ENCODE measurements at places on chromosomes 5 and 9.

GRCh38 chr9:37449862-37450632 is 15.2 kb downstream of the ZBTB5 start:
- DNase-seq = no peak

- no peak for DNase-seq
These were observed 41.4 kb upstream of the IL7R start for GRCh38 chr5:35815089-35815936.

- no peak for DNase-seq
These were observed 20.0 kb downstream of the JMY start for GRCh38 chr5:79255786-79256557.

- no peak for DNase-seq
These were observed 1.4 kb upstream of the LHFPL2 start for GRCh38 chr5:78649861-78650496.

DNA sequence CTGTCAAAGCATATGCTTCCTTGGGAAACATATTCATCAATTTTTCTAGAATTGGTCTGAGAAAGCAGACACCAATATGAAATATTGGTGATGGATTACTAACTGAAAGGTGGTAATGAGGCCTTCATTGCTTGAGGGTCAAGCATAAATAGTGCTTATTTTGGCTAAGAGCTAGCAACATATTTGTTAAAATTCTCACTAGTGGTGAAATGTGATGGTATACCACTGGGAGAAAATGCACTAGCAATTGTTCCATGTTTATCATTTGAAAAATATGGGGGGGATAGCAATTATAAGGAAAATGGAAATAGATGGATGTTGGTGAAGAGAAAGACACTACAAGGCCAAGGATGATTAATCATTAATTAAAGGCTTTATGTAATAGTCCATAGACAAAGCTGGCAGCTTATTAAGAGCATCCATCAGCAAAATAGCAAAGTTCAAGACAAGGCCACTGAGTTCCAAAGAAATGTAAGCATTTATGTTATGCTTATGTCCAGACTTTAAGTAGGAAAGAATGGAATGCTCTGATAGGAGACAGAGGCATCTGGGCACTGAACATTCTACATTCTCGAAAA is 253.7 kb upstream of the PRDM9 start:
- no peak for DNase-seq

GRCh38 chr5:177496727-177497291 is 595 bp downstream of the PDLIM7 start:
- DNase-seq = no peak

DNA sequence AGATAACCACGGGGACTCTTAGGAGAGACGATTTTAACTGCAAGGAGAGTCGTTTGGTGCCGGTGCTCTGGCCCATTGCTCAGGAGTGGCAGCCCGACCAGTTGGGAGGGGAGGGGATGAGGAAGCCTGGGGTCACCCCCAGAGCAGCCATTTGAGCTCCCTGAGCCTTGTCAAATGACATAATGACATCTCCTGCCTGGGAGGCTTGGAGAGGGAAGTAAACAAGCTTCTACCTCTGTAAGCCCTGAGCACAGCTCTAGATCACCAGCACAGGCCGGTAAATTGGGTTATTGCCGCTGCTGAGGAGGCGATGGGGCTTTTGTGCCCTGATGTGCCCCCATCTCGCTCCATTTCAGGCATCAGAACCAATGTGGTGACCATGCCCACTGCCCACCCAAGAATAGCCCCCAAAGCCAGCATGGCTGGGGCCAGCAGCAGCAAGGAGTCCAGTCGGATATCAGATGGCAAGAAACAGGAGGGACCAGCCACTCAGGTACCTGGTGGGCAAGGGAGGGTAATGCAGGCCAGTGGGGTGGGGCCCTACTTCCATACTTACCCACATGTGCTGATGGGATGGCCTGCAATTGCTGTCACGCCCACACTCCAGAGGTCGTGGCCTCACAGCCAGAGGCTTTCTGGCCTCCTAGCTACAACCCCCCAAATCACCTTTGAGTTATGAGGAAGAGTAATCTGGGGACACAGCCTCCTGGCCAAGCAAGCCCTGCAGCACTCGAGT is 23.0 kb downstream of the CD74 start:
- DNase-seq = no peak

GRCh38 chr9:79664375-79664831 is 92.6 kb downstream of the TLE4 start:
- DNase-seq = no peak

GRCh38 chr5:107564931-107565372 is 105.8 kb downstream of the EFNA5 start:
- DNase-seq = no peak

DNA sequence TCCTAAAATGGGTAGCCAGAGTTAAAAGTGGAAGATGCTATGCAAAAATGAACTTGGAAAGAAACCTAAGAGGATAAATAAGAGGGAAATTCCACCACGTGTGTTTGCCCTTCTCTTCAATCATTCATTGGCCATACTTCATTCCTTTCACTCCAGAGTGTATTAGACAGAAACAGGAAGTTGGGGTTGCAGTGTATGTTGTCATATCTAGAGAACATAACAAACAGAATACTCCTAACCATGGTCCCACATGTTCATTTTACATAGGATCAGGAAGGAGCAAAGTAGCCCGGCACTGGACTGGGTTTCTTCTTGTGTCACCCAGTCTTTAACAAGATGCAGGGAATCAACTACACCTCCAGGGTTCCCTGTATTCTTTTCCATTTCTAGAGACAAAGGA is 7.6 kb upstream of the GPBP1 start:
- no peak for DNase-seq

- DNase-seq = no peak
These were observed 23.9 kb upstream of the LAMC3 start for GRCh38 chr9:130985029-130985428.

GRCh38 chr9:113921396-113921925 is 45.4 kb downstream of the ZNF618 start:
- DNase-seq = no peak

DNA sequence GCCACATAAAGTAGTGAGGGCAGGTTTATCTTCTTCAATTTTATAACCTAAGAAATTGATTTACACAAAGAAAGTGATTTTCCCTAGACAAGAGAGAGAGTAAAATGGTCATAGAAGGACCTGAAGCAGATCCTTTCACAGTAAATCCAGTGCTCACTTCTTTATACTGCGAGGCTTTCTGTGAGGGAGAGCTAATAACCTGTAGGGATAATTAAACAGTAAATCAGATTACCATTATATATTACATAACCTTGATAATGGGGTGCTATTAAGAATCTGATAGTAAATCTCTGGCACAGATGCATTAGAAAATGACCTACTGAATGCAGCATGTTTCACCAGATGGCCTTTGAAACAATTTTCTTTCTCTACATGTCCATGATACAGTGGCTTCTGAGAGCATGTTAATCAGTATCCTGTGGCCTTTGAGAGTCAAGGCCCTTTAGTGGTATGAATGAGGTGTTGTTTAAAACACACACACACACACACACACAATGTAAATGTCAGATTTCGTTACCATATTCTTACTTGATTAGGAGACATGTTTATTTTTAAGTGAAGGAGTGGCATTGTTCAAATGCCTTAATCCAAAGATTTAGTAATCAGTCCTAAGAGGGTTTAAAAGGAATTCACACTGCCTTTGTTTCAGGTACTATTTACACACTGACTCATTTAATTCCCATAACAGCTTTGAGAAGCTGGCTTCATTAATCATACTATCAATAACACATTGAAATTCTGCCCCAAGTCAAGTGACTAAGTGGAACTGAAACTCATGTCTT is 124.7 kb downstream of the ALDH1A1 start:
- DNase-seq = no peak

DNA sequence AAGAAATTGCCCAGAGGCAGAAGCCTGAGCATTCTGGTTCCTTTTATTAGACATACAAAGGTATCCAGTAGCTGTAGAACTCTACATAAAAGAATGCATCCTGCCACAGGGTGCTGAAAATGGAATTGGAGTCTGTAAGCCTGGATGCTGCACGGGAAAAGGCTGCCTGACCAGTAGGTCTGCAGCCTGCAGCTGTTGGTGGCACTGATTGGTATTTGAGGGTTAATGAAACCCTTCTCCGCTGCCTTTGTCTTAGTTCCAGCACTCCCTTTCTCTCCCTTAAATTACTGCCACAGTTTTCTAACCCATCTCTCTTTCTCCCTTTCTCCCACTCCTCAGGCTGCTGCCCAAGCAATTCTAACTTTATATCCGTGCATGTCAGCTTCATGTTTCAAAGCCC is 64.7 kb downstream of the BRINP1 start:
- DNase-seq = no peak

- no peak for DNase-seq
These were observed 129.4 kb downstream of the AOPEP start for GRCh38 chr9:94855903-94856302.

DNA sequence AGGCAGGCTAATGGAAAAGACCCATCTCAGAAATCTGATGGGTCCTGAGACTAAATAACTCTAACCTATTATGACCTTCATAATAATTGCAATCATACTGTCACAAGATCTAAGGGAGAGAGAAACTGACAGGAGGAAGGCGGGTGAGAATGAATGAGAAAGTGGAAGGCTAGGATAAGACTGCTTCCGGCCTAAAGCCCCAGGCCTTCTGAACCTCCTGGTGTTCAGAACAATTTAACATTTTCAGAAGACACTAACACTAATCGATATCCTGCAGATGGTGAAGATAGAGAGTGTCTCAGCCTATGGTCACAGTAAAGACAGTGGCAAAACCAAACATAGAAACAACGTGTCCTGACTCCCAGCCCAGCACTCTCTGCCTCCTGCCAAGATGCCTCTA is 1.2 kb downstream of the RPS14 start:
- no peak for DNase-seq

- DNase-seq = no peak
These were observed 18.5 kb downstream of the SLC12A7 start for GRCh38 chr5:1093361-1093760.

DNA sequence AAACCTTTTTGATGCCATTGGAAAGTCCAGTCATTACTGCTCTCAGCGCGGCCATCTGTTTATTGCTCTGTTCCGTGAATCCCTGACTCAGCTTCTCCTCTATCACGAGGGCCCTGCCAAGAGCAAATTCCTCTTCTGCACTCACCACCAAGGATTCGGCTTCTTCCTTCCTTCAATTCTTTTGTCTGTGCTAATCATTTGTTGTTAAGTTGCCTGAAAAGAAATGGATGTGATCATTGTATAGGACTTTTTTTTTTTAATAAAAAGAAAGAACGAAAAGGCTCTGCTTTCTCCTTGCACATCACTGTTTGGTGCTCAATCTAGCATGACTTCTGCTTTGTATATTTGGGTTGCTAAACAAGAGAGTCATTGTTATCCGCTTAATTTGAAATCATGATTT is 128.7 kb upstream of the PIK3R1 start:
- DNase-seq = no peak
